ENCODE measurements at places on chromosomes 7 and 10.

GRCh38 chr7:112159351-112159750 is 46.8 kb downstream of the DOCK4 start:
- DNase-seq, result no peak

DNA sequence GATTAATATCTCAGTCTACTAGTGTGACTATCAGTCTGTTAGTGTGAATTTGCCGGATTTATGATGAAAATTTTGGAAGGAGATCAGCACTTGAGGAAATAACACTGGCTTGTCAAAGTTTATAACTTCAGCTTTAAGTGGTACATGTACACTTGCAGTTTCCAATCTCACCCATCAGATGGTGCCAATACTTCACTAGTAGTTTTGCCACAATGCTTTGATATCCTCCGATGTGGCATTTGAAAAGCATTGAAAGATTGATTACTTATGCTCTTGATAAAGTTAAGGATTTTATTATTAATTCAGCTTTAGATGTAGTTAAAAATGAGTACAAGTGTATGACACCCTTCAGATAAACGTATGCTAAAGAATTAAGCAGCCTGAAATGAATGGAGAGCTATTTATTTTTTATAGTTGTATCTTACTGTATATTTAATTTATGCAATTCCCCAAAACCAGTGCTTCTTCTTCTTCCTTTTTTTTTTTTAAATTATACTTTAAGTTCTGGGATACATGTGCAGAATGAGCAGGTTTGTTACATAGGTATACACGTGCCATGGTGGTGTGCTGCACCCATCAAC is 98.2 kb downstream of the ANLN start:
- DNase-seq, result peak; percentile 12

DNA sequence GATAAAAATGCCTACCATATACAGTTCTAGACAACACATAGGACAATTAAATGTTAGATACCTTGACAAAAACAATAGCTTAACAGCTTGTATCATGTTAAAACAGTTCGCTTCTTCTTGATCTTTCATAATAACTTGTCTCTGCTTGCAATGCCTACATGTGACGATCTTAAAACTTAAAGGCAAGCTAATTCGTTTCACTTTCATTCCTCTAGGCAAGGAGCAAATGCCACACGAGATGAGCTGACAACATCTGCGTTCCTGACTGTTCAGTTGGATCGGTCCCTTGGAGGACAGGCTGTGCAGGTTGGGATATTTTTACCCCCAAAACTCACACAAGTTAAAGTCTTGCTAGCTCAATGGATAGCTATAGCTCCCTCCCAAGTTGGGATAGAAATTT is 51.6 kb upstream of the ARL4A start:
- DNase-seq, result no peak

DNA sequence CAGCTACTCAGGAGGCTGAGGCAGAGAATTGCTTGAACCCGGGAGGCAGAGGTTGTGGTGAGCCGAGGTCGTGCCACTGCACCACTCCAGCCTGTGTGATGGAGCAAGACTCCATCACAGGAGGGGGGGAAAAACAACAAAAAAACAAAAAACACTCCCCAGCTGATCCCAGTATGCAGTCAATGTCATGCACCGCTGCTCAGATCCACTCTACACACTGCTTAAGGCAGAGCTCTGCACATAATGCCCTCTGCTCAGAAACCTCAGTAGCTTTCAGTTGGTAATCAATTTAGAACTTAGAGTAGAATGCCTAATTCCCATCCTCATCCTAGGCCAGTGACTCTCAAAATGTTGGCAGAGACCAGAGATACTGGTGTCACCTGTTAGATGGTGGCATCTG is 43.9 kb downstream of the PDSS1 start:
- DNase-seq, result no peak

DNA sequence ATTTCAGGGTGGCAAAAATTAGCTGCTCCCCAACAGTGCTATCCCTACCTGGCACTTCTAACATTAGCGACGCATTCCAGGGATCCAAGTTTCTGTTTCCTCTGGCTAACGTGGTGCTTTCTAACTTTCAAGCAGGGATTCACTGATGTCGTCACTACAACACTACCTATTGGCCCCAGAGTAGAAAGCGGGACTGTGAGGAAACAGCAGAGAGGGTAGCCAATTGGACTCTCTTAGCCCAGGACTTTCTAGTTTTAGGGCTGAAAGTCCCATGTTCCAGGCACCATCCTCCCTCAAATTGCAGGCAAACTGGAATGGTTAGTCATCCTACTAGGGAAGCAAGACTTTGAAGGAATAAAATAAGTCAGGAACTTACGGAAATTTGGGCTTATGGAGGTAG is 89.3 kb upstream of the AGK start:
- no peak for DNase-seq

- DNase-seq, result no peak
Measured at GRCh38 chr7:31171216-31171785, 119.2 kb downstream of the ADCYAP1R1 start.

- no peak for DNase-seq
Measured at GRCh38 chr7:157614457-157615020, 277.7 kb downstream of the DNAJB6 start.

GRCh38 chr7:116986611-116987565 is 33.6 kb downstream of the ST7 start:
- DNase-seq, result no peak

GRCh38 chr7:108088729-108089128 is 41.4 kb downstream of the LAMB4 start:
- no peak for DNase-seq

DNA sequence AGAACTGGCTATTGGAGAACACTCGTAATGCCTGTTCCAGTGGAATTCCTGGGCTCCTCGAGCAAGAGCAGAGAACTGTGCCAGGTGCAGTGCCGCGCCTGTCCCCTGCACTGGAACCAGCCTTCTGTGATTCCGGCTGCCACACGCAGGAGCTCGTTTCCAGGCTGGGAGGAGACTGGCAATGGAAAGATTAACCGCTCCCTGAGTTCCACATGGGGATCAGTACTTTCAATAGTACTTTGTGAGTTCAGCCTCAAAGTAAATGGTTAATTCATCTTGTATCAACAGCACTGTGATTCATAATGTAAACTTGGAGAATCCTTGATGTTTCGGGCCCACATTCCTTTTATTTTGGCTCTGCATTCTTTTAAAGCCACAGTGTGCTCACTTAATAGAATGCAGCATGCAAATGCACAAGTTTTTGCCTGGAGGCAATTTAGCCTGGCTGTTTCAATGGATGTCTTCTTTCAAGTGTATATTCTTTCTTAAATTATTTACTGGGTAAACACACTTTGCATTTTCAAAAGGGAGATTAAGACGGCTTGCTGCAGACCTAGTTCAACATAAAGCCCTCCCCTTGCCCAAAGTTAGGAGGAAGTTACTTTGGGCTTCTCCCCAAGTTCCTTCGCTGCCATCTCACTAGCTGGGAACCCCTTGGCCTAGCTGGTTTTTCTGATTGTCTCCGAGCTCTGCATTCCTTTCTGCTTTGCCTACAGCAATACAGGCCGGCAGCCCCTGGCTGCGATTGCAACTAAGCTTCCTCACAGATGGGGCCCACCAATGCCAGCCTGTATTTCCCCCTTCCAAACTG is 138.1 kb upstream of the TCF7L2 start:
- no peak for DNase-seq

Measured in NCI-H187 treated with DMSO at 0.1 percent for 48 hours (cell line).